ENCODE measurements at places on chromosomes 4 and X.

DNA sequence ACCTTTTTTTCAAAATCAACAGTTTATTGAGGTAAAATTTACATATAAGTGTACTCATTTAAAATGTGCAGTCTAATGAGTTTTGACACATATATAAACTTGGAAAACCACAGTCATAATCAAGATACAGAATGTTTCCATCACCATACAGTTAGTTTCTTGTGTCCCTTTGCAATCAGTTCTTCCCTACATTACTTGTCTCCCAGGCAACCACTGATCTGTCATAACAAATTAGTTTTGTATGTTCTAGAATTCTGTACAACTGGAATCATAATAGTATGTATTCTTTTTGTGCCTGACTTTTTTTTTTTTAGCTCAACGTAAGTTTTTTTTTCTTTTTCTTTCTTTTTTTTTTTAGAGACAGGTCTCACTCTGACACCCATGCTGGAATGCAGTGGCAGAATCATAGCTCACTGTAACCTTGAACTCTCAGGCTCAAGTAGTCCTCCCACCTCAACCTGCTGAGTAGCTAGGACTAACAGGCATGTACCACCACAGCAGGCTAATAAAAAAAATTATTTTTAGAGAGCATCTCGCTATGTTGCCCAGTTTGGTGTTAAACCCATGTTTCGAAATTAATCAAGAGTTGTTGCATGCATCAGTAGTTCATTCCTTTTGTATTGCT is 26.9 kb downstream of the ARFIP1 start:
- DNase-seq: no peak

DNA sequence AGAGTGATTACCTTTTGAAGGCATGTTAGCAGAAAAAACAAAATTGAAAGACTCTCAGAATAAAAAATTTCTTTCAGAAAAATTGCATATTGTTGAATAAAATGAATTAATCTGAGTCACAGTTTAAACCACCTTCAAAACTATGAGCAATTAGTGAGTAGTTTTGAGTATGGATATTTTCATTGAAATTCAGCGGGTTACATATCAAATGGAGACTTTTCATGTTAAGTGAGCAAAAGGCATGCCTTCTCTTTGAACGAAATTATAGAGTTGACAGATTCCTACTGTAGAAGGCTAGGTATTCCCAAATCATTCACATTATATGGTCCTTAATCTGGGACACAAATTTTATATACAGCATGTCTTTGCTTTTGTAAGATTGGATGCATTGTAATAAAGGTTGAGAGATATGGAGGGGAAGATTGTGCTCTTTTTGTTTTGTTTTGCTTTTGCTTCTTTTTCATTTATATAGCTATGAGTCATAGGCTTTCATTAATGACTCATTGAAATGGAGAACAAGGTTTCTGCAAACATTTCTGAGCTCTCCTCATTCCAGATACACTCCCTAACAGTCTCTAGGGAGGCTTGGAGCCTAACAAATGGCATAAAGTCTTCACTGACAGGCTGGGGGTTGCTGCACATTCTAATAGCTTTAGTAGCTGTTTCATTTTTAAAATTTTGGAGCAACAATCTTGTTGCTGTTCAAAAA is 21.6 kb downstream of the PCDH18 start:
- DNase-seq: no peak

DNA sequence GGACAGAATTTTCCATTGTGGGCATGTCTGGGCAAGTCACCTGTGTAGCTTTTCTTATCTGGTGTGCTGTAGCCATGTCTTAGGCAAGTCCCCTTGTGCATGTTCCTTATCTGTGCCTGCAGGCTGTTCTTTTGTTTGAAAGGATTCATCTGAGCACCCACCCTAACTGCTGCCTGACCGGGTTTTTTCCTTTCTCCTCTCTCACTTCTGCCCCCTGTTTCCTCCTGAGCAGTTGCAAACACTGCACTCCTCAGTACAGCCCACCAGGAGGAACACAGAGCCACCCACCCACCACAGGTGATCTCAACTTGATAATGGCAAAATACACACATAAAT is 29.2 kb upstream of the IL9R start:
- DNase-seq: no peak

DNA sequence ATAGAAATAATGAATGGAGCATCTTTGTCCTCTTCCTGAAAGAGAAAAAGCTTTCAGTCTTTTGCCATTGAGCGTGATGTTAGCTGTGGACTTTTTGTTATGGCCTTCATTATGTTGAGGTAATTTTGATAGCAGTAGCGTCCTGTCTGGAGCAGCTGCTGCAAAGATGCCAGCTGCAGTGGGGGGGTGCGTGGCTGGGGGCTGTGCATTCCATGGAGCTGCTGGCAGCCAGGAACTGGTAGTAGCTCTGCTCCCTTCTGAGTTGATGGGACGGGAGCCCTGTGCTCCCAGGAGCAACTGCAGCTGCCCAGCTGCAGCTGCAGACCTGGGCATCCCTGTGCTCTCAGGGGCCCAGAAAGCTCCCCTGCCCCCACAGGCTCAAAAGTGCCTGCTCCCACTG is 50.4 kb downstream of the CCDC160 start:
- no peak for DNase-seq

- peak; percentile 26 for DNase-seq
Observed at GRCh38 chrX:56564164-56564885, 898 bp downstream of the UBQLN2 start.
